CMK (cell line): ENCODE measurements at places on chromosomes 13 and 19.
A peak's percentile ranks its signal among the peaks of the same experiment; 100 is the strongest.

DNA sequence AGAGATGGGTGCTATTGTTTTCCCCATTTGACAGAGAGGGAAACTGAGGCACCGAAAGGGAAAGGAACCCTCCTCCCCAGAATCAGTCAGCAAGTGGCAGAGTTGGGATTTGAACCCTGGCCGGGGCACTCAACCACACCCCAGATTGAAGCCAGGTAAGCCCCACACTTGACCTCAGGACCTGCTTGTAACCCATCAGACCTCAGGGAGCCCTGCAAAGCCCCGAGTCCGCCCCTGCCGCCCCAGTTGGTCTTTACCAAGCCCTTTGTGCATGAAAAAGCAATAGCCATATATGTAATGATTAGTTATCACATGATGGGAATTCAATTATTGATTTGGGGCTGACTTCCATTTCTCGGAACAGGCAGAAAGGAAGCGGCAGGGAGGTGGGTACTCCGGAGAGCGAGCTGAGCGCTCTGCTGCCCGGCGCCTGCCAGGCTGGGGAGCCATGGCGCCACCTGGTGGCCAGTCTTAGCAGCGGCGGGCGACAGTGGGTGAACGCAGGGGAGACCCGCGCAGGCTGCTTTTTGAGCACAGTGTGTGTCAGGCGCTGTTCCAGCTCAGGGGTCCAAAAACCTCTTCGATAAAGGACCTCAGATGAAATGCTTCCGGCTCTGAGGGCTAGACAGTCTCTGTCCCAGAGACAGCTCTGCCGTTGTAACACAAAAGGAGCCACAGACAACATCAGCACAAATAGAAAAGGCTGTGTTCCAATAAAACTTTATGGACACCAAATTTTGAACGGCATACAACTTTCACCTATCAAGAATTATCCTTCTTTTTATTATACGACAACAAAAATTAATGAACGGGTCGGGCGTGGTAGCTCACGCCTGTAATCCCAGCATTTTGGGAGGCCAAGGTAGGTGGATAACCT lies 82.9 kb upstream of the CACNA1A start:
- DNase-seq = peak; percentile 33

DNA sequence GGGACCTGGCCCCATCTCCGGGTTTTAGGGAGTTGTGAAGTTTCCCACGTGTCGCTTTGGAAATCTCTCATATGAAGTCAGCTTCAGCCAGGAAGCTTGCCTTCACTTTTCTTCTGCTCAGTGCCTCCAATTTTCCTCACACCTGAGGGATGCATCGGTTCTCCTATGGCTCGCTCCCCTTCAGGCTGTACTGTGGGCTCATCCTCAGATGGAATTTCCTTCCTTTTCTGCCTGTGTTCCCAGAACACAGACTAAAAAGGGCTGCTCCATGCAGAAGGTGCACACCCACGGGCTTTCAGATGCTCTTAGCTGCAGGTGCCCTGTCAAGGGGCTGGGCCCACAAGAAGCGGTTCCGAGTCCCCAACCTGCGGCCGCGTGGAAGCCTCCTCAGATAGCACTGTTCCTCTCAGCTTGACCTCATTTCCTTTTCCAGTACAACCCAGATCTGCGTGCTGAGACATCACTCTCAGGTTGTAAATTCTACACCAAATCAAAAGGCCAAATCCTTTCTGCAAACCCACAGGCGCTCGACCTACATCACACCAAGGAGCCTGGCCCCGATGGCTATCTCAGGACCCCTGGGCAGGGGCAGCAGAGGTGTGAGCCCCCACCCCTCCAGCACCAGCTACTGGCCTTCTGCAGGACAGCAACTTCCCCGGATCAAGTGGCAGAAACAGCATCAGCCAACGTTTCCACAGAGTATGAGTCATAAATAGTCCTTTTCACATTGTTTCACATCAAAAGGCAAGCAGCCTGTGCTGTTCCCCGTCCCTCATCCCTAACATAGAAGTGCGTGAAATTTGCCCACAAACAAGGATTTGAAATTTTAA lies 275.9 kb downstream of the ZNF536 start:
- no peak for DNase-seq

DNA sequence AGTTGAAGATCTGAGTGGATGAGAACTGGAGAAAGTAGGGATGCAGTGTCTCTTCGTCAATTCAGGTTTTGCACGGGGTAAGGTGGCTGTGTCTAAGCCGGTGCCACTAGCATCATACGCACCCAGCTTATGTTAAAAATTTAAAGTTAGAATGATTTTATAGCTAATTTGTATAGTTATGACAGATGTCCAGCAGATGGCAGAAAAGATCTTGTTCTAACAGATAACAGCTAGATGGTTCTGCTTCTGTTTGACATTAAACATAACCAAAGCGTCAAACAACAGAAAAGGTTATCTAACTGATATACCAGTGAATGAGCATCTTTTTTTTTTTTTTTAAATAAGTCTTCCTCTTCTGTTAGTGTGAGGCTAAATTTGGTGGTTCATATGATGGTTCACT lies 18.8 kb upstream of the EDDM13 start:
- peak; percentile 35 for DNase-seq

DNA sequence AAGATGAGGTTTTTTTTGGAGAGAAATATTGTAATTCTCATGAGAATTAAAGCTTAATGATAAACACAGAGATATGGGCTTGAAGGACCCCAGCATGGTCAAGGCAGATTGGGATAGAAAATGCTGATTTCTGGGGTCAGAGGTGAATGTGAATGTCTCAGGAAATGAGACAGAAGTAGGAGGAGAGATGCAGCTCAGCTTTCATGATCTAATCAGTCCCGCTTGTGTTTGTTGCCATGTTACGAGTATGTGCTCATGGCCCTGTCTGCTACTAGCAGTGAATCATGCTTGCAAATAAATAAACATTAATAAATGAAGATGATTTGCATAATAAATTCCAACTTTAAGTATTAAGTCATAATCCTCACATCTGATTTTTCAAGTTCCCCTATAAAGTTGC lies 23.0 kb upstream of the NDFIP2 start:
- DNase-seq = no peak

DNA sequence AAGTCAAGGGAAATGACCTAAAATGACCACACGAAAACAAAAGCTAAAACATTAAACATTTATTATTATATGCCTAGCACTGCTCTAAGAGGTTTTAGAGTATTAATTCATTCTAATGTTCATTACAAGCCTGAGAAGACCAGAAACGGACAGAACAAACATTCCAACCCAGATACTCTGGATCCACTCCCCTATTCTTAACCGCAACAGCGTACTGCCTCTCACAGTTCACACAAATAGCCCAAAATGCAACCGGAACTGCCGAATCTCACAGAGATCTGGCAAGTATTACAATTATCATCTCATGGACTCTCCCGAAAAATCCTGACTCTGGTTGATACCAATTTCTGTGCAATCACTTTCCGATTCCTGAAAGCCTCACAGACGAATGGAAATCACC lies 1.4 kb downstream of the ZNF780B start:
- no peak for DNase-seq

DNA sequence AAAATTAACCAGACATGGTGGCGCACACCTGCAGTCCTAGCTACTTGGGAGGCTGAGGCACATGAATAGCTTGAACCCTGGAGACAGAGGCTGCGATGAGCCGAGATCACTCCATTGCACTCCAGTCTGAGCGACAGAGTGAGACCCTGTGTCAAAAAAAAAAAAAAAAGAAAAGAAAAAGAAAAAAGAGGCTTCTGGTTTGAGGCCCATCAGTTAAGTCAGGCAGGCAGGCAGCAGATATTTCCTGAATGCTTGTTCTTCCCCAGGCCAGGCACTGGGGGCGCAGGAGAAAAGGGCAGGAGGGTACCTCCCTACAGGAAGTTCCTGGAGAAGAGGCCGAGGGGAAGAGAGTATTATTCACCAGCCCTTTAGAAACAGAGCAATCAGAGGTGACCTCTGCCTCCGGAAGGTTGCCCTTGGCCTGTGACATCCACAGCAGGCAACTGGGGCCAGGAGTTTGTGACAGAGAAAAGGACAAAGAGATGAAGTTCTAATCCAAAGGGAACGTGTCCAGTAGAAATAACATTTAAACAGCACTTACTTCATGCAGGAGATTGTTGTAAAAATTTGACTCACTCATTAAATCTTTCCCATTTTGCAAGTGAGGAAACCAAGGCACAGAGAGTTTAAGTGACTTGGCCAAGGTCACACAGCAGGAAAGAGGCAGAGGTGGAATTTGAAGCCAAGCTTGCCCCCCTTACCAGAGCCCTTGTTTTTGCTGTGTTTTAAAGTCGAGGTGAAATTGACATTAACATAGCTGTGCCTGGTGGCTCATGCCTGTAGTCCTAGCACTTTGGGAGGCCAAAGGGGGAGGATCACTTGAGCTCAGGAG lies 4.3 kb upstream of the RLN3 start:
- DNase-seq = peak; percentile 74

DNA sequence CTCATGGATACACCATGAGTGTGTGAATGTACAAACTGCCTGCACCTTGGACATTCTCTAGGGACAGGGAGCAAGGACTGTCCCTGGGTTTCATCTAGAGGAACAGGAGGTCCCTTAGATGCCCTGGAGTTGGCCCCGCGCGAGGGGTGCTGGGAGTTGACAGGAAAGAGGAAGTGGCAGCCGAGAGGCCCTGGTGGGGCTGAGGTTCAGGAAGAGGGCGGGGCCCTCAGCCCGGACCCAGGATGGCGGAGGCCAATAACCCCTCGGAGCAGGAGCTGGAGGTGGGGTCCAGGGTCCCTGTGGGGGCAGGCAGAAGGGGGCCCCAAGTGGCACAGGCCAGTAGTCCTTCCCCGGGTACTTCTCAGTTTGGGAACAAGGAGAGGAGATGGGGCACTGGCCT lies 6.9 kb downstream of the PKN1 start:
- DNase-seq = peak; percentile 94

- DNase-seq = no peak
Observed at GRCh38 chr13:19888799-19889198, 25.4 kb upstream of the ZMYM5 start.

DNA sequence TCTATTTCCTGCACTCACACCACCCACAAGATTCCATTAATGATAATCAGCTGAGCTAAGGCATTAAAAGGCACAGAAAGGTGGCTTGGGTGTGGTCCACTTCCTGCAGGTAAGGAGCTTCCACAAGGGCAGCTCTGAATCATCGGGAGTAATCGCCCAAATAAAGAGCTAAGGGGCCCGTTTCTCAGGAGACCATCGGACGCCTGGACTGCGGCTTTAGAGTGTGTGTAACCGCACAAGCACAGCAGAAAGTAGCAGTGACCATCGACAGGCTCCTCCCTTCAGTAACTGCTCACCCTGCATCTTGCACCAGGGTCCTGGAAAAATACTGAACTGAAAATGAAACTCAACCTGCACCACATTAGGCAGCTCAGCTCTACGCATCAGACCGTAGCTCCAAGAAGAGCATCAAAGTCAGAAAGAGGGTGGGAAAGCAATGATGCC lies 6.0 kb downstream of the STK24 start:
- DNase-seq = no peak

- DNase-seq = no peak
Observed at GRCh38 chr13:97948041-97948440, 5.4 kb upstream of the IPO5 start.

- no peak for DNase-seq
Observed at GRCh38 chr13:80173224-80173623, 167.7 kb downstream of the SPRY2 start.

DNA sequence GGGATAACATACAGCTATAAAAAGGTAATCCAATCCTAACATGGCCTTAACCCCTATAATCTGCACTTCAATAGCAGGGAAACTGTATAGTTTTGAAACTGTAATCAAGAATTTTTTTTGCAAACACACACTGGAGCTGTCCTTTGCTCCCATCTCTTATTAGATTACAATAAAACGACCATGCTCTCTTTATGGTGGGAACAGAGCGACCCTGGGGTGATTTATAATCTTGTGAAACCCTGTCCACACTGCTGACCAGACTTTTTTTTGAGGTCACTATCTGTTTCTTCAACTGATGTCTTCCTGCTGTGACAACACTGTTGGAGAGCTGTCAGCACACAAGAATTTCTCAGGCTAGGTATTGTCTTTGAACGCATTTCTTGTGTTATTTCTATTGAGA lies 35.3 kb downstream of the DACH1 start:
- DNase-seq = no peak

- DNase-seq = no peak
Observed at GRCh38 chr13:76266561-76266960, 619.6 kb downstream of the KCTD12 start.

GRCh38 chr13:51612867-51613266 lies 28.6 kb downstream of the WDFY2 start:
- DNase-seq = no peak

- DNase-seq = no peak
Observed at GRCh38 chr13:42474954-42475353, 99.0 kb upstream of the TNFSF11 start.

DNA sequence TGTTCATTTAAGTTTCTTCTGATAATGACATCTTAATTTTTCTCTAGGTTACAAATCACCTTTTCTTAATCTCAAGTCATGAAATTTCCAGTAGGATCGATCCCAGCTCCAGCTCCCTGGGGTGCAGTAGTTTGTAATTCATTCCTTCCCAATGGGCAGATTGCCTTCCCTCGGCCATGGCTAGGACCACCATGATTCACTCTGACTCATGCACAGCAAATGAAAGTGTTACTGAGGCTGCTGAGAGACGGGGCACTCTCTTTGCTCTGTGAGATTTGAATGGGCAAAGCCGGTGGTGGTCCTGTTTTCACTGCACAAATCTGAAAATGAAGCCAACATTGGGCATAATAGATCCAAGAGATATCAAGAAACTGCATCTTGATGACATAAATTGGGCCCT lies 202.8 kb upstream of the IRS2 start:
- DNase-seq = no peak

- DNase-seq = no peak
Observed at GRCh38 chr19:46732172-46732938, 13.5 kb upstream of the FKRP start.

- no peak for DNase-seq
Observed at GRCh38 chr13:29532821-29533220, 62.7 kb downstream of the SLC7A1 start.

- DNase-seq = no peak
Observed at GRCh38 chr19:17264641-17264979, at the start of gene USHBP1. USHBP1 (minus strand) TSS chr19:17264745; CDS start chr19:17264299, 446 bp downstream.

DNA sequence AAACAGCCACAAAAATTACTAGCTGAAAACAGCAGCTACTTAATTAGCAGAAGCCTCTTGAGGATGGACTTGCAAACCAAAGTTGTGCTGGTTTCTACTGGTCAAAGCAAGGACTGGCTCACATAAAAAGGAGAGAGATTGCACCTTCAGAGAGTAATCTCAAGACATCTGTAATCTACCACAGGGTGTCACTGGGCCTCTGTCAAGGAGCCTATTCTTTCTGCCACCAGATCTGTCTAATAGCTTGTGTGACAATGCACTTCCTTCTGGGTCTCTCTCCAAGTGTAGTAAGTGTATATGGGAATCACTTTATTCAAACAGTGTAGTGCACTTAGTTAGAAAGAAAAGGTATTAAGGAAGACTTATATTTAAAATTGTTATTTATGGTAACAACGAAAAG lies 24.4 kb upstream of the ZNF561 start:
- DNase-seq = peak; percentile 25

DNA sequence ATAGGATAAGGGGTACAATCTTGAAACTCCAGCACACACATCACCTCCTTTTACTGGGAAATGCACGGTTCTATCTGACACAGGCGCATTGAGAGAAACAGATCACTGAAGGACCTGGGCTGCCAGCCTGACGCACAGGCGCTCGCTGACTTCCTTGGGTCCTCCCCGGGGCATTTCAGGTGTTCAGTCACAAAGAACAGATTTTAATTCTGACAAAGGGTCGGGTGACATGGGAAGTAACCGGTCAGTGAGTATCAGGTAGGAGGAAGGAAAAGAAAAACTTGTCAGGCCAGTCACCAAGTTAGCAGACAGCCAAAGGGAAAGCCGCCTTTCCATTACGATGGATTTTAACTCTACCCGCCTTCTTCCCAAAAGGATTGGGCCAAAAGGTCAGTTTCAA lies 39.6 kb downstream of the INSR start:
- no peak for DNase-seq
